Left lobe of liver (tissue), 2 donors: ENCODE measurements at places on chromosomes 7 and 10. TPM values are rescaled to one million over a fixed set of nuclear protein-coding genes. Genes with fewer than 3 reads are reported as not detected.
A peak's percentile ranks its signal among the peaks of the same experiment; 100 is the strongest.

DNA sequence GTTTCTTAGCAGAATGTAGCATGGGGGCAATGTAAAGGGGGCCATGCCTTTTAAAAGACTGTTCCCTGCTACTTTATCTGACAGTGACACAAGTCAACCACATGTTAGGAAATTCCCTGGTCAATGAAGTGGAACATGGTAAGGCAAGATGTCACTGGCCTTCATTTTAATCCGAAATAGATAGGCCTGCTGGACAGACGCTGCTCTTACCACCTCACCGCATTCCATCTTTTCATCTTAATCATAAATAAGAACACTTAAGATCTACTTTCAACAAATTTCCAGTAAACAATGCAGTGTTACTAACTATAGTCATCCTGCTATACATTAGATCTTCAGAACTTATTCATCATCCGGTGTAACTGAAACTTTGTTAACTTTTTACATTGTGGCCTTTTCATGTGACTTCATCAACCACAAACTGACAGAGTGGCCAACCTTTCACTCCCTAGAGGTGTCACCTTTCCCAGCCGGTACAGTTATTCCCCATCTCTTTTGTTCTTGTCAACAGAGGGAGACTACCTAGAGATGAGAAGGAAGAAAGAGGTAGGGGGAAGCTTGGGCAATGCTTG lies 15.6 kb downstream of the ASB4 start:
- no peak for DNase-seq

GRCh38 chr10:75432176-75432575 lies 752 bp downstream of the LRMDA start:
- peak; percentile 56 for DNase-seq

DNA sequence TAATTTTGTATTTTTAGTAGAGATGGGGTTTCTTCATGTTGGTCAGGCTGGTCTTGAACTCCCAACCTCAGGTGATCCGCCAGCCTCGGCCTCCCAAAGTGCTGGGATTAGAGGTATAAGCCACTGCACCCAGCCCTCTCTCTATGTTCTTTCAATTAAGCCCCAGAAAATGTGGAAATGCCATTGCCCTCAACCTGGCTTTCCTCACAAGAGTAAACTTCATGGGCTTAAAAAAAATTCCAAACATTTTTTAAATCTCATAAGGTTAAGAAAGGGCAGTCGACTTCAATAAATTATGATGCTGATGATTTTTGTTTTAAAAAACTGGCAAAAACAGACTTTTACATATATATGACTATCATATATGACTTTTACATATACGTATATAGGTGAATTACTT lies 107.6 kb downstream of the TES start:
- DNase-seq = no peak

The RGS10 gene
- total RNA-seq = 1.3 TPM

The SH2D4B gene
- not detected for total RNA-seq

DNA sequence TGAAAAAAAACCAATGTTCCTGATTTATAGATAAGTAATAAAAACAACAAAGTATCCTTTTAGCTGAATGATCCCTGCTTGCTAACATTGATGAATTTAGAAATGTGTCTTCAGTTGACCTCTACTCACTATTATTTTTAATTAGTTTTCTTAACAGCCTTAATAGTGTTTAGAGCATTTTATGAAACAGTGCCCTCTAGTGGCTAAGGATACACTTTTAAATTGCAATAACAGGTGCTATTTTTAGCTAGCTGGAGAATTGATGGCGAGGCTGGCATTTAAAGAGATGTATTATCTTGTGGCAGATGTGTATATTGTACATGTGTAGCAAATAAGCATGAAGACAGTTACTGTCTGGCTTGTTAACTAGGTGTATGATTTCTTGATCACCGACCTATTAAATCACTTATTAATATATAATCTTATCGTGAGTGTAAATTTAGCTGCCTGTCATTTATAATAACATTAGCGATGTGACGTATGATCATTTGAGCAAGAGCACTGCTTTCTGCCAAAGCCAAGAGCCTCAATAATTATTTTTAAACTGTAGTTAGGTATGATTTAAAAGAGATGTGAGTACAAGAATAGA lies 451.9 kb downstream of the DPP6 start:
- no peak for DNase-seq

- no peak for DNase-seq
Observed at GRCh38 chr7:69864822-69865221, 266.5 kb downstream of the AUTS2 start.

- no peak for DNase-seq
Observed at GRCh38 chr10:53491774-53492173, 719.2 kb upstream of the MBL2 start.

DNA sequence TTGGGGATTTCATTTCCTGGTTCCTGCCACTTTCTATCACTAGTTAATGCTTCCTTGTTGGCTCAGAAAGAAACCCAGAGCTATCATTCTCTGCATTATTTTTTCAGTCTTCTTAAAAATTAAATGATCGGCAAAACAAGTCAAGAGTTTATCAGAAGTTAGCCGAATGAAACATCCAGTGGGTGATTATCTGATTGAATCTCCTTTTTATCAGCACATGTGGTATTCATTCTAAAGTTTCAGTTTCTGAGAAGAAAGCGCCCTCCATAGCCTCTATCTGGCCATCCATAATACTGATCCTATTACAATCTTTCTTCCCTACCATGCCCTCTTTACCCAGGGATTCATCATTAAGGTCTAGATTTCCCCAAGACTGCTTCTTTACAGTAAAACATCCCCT lies 71.8 kb downstream of the OSBPL3 start:
- no peak for DNase-seq

DNA sequence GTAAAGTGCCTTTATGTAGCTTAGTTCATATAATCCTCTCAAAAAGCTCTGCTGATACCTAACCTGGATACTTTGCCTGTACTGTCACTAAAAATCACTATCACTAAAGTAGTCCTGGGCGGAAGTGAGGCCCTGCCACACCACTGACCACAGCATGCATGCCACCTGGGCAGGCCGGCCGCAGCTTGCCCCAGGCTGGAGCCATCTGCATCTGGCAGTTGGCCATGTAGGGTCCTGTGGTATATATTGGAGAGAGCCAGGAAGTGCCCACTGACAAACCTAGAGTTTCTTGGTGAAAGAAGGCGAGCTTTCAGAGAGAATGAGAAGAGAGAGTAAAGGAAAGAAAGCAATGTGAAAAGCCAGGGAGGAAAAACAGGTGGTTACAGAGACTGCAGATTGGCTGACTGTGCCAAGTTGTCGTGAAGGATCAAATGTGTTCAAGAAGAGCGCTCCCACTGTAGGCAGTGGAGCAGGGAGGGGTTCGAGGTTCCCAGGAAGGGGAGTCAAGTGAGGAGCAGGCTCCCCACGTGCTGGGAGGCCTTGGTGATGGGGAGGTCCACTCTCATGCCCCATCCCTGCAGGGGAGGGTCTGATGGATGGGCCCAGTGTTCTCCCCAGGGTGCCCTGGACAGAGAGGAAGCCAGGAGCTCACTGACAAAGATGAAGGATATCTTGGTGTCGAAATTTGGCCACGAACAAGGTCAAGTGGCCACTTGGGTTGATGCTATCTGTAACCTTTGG lies 13.6 kb downstream of the LOXL4 start:
- no peak for DNase-seq

GRCh38 chr7:143183024-143183423 lies at the start of gene TAS2R39:
TAS2R39 (plus strand) TSS chr7:143183419; CDS start chr7:143183419, 0 bp downstream.
- DNase-seq = no peak

DNA sequence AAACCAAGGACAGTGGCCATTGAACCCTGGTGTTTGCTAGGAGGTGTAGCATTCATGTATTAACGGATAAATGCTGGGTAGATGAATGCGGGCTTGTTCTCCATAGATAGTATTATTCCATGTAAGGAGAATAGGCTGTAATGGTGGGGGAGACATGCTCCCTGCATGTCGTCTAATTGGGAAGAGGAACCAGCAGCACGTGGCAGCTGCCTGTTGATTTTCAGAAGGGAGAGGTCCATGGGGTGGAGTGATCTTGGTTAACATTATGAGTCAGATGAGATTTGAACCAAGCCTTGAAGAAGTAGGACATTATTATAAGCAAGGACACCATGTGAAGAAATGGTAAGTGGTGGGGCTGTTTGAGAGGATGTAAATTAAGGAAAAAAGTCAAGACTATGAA lies 112.5 kb downstream of the WNT2 start:
- DNase-seq = no peak

The CASP7 gene
- 12.4 TPM for total RNA-seq
